Right renal pelvis (tissue), 4 donors: ENCODE measurements at places on chromosomes 5 and 9.

DNA sequence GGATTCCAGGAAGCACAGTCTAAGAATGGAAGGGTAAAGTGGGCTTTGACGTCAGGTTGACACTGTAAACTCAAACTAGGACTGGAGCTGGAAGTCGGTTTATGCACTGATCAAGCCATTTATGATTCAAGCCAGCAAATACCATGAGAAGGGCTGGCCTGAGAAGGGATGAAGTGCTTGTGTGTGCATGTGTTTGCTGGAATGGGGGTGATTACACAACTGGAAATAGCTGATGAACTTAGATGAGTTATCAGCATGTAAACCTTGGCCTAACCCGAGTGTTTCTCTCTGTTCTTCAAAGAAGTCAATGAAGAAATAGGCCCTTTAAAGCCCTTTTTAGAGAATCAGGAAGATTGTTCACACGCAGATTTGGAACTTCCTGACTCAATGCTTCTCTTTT lies 287.6 kb downstream of the RFX3 start:
- no peak for DNase-seq

- DNase-seq, result no peak
Measured at GRCh38 chr5:133468596-133468995, 143.7 kb downstream of the FSTL4 start.

DNA sequence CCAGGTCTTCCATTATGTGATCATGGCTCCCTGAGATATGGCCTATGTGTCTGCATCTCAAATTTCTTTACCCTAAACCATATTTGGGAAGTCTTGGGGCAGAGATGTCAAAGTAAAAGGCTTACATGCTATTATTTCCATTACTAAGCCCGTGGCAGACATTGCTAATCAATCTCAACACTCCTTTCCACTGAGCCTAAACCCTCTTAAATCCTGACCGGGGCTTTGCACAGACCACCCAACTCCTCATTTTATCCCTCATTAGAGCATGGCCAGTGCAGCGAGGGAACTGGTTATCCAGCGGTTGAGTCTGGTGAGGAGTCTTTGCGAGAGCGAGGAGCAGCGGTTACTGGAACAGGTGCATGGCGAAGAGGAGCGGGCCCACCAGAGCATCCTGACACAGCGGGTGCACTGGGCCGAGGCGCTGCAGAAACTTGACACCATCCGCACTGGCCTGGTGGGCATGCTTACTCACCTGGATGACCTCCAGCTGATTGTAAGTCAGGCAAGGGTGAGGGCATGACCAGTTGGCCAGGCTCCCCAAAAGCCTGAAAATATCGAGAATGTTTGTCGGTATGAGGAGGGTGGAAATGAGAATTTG lies 11.0 kb downstream of the BSPRY start:
- no peak for DNase-seq

- DNase-seq, result no peak
Measured at GRCh38 chr5:155773680-155774079, 553.3 kb upstream of the SGCD start.

DNA sequence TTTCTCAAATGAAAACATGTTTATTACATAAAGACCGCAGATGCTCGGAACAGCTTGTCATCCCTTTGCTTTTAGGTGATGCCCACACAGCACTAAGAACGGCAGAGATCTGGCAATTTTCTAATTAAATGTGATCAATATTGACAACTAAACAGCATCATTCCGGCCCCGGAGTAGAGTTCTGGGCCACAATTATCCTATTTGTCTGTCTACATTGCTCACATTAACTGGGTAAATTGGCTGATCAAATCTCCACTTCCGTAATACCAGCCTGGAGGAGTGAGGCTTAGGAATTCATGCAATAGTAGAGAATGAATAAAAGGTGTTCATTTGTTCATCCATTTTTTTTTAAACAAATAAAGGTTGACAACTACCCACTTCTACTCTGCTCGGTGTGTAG lies 245.1 kb upstream of the C9orf72 start:
- no peak for DNase-seq

- DNase-seq, result no peak
Measured at GRCh38 chr5:32512926-32513325, 68.4 kb upstream of the ZFR start.

DNA sequence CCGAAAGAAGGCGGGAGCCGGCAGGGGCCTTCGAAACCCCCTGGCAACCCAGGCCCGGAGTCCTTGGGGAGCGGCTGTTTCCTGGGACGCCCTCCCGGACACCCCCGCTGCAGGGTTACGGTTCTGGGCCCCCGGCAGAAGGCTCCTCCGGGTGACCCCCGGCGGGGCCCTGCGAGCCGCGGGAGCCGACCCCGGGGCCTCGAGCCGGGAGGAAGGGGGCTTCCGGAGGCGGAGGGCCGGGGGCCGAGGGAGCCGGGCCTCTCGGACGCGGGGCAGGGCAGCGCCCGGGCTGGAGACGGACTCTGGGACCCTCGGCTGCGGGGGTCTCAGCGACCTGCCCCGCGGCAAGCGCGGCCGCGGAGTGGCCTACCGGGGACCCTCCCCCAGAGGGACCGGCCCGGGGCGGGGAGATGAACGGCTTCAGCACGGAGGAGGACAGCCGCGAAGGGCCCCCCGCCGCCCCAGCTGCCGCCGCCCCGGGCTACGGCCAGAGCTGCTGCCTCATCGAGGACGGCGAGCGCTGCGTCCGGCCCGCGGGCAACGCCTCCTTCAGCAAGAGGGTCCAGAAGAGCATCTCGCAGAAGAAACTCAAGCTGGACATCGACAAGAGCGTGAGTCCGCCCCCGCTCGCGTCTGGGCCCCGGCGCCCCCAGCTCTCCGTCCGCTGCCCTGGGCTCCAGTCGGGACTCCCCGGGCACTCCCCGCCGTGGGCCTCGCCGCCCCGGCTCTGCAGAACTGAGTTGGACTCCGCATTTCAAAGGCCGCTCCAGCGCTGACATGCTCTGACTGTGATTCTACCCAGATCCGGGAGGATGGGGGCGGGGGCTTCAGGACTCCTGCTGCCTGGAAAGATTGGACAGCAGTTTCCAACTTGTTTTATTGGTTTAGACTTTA lies 645 bp downstream of the SAP30L start:
- DNase-seq, result peak; percentile 61

- DNase-seq, result no peak
Measured at GRCh38 chr9:97332993-97333392, 25.5 kb downstream of the CCDC180 start.

GRCh38 chr9:97524424-97524823 lies 23.0 kb downstream of the TMOD1 start:
- DNase-seq, result no peak

- DNase-seq, result no peak
Measured at GRCh38 chr9:11142965-11143738, 530.4 kb upstream of the PTPRD start.

GRCh38 chr5:82422751-82423181 lies 144.6 kb upstream of the RPS23 start:
- no peak for DNase-seq

GRCh38 chr5:126195410-126196100 lies 227.7 kb upstream of the GRAMD2B start:
- DNase-seq, result no peak

DNA sequence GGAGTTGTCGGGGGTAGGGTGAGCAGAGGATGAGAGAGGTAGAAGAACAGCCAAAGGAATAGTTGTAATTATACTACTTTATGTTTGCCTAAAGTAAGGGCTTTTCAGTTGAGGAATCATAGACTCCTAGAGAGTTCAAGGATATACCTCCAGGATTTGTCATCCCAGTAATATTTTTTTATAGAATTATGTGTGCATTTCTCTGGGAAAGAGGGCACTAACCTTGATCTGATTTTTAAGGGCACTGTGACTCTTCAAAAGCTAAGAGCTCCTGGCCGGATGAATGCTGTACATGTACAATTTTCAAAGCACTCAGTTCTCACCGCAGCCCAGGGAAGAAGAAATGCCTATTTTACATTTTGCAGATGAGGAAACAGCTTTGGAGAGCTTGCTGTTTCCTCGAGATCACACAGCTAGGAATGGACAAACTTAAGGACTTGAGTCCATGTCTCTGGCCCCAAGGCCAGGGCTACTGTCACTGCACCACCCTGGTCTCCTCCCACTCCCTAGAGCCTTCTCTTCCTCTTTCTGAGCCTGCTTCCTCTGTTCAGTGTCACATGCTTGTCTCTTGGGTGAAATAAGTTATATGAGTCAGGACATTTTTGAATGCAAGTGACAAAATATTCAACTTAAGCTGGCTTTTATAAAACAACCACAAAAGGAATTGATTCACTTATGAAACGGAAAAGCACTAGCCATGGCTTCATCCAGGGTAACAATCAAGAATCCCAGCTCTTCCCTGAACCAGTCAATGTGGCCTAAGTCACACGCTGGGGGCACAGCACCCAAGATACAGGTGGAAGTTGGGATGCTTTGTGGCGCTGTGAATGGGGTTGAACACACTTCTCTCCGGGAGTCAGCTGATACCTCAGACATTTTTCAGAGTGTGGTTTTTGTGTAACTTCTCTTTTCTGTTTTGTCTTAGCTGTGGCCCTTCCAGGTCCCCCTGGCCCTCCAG lies 45.7 kb upstream of the TGFBR1 start:
- DNase-seq, result no peak

GRCh38 chr5:39424736-39425637 lies at the start of gene DAB2:
Gene DAB2, minus strand, starts transcription at chr5:39424980. Its CDS starts 30,660 bp downstream, at chr5:39394320.
- DNase-seq, result peak; percentile 67

DNA sequence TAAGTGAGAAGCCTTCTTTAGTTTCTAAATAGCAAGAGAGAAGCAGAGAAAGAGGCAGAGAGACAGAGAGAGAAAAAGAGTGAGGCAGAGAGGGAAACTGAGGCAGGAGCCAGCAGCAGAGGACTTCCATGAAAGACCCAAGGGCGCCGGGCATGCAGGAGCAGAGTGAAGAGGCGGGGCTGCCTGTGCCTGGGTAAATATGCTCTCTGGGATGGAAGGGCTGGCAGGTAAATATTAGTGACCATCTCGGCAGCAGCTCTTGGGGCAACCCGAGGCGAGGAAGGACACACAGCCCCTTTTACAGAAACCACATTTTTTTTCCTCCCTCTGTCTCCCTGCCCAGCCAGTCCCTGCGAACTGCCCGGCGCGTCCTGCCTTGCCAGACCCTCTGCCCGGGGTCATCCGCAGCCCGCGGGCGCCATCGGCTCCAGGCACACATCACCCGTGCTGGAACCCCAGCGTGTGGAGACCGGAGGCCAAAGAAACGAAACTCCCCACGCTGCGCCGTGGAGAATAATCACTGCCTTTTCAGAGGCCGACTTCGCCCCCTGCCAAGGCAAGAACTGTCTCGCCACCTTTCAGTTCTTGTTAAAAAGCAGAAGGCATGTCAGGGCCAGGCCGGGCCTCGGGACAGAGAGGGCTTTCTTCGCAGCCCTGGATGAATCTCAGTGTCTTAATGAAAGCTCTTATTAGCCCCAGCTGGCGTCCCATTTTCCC lies 61.3 kb downstream of the BOD1 start:
- DNase-seq, result no peak

DNA sequence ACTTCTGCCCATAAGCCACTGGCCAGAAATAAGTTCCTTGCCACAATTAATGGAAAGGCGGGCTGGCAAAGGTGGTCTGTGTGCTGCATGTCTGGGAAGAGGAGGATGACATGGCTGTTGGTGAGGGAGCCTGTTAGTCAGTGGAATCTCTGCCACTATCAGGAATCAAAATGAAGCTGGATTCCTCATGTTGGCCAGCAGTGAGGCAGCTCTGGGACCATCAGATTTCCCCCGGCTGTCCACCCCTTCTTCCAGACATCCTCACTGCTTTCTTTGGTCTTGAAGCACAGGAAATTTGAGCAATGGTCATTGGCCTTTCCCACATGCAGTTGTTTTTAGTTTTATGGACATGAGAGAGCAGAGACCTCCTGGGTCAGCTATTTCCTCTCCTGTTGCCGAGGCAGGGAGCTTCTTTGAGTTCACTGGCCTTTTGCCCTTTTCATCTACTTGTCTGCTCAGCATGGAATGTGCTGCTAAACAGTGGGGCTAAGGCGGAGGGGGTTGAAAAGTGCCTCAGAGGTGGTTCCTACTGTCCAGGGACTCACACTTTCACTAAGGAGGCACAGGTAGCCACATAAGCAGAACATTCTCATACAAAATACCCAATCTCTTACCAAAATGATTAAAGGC lies 34.8 kb upstream of the NEURL1B start:
- no peak for DNase-seq

- no peak for DNase-seq
Measured at GRCh38 chr5:3058942-3059341, 307.5 kb upstream of the IRX2 start.

DNA sequence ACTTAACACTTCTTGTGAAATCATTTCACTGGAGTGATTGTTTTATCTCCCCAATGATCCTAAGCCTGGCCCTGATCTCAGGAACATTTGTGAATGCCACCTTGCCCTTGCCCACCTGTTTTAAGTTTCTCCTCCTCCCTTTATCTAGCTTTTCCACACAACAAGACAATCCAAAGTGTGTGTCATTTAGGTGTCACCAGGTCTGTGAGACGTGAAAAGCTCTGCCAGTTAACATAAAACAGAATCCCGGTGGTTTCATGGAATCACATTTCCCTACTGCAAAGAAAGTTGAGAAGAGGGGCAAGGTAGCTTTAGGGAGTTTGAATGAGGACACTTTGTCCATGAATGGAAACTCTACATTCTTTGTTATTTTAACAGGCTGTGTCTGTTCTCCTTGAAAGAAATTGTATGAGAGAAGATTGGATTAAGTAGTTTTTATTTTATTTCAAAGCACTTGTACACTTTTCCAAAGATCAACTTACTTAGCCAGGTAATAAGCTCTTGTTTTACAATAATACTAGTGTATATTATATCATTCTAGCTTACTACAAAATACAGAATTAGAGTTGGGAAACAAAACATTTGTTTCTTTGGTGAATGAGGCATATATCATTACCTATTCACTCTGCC lies 239.0 kb downstream of the ISL1 start:
- no peak for DNase-seq

DNA sequence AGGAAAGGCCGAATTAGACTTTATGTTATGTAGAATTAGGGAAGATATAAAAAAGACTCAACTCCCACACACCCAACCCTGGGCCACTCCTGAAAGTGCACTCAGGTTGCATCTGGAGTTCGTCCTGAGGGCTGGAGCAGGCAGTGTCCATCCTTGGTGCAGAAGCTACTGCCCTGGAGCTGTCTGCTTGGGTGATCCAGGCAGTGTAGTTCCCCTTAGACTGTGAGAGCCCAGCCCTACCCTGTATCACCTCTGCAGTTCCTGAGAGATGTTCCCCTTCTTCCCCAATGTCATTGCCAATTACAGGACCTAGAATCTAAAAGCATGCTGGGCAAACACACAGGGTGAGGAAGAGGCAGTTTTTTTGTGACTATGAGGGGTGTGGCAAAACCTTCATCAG lies 368.3 kb upstream of the ST8SIA4 start:
- DNase-seq, result no peak

GRCh38 chr9:124771867-124772679 lies 962 bp upstream of the NR6A1 start:
- no peak for DNase-seq
